Mesendoderm (in vitro differentiated cells): ENCODE measurements at places on chromosomes 1 and 21.
A peak's percentile ranks its signal among the peaks of the same experiment; 100 is the strongest.

DNA sequence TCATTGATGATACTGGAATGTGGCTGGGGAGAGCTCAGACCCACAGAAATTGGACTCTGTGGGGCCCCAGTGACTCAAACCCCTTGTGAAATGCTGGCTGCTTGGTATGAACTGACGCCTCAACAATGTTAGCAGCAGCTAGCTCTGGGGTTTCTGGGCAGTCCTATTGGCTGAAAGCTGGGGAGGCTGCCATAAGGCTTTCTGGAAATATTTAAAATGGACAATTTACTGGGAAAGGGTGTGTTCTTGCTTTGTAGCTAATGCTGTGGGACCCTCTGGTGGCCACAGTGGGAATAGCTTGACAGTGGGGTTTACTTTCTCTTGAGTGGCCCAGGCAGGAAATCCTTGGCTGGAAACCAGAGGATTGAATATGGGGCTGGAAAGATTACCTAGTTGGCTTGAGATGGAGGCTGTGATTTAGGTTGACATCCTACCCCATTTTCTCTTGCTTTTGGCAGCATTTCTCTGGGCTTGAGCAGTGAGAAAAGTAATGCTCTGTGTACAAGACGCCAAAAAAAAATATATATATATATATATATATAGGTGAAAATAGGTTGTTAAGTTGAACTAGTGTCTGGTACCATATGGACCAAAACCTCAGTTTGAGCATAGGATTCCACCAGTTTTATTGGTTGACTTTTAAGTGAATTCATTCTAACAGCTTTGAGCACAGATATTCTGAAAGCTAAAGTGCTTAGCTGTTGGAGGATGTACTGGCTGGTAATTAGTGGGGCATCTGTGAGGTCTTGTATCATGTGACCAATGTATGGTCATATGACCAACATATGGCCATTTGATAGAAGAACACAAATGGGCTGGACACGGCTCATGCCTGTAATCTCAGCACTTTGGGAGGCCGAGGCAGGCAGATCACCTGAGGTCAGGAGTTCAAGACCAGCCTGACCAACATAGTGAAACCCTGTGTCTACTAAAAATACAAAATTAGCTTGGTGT, 8.2 kb upstream of the S100A10 start:
- peak; percentile 87 for DNase-seq

- DNase-seq = no peak
Measured at GRCh38 chr1:161128591-161129420, 3.7 kb downstream of the DEDD start.

GRCh38 chr1:4161366-4162006, 261.4 kb upstream of the C1orf174 start:
- no peak for DNase-seq

GRCh38 chr21:26137379-26138060, 33.0 kb downstream of the APP start:
- DNase-seq = no peak
